Activated T-helper 2 cell treated with anti-CD3 and anti-CD28 coated beads, Interferon-gamma antibody, Interleukin-2, Interleukin-4, amounts not matched to agents 10 μg/mL and 5 μg/mL and 100 μg/mL, durations not matched to agents 14 hours and 24 hours and 36 hours (primary cell): ENCODE measurements at places on chromosomes 6 and 20. TPM values are rescaled to one million over a fixed set of nuclear protein-coding genes. Genes with fewer than 3 reads are reported as not detected.

- DNase-seq, result no peak
Observed at GRCh38 chr20:62820208-62820961, 3.5 kb downstream of the COL9A3 start.

Gene C6orf132
- total RNA-seq, result 0.09 and 0.23 TPM in 2 replicates

DNA sequence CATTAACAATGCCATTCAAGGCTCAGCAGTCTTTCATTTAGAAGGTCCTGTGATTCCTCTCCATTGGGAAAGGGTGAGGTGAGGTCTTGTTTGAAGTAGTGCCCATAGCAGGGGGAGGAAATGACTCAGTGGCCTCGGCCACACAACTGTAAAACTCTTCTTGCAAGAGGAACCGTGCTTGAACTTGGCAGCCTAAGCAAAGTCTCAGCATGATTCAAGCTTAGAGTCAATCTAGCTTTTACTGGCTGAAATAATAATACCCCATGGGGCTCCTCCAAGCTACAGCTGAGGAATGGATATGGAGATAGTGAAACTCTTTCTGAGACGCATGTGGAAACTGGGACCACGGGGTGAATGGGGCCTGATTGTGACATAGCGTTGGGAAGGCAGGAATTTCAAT is 428.2 kb downstream of the BMP2 start:
- DNase-seq, result no peak

- no peak for DNase-seq
Observed at GRCh38 chr6:168193816-168194721, 115.1 kb upstream of the FRMD1 start.

- no peak for DNase-seq
Observed at GRCh38 chr6:62519574-62519973, 233.5 kb upstream of the KHDRBS2 start.

DNA sequence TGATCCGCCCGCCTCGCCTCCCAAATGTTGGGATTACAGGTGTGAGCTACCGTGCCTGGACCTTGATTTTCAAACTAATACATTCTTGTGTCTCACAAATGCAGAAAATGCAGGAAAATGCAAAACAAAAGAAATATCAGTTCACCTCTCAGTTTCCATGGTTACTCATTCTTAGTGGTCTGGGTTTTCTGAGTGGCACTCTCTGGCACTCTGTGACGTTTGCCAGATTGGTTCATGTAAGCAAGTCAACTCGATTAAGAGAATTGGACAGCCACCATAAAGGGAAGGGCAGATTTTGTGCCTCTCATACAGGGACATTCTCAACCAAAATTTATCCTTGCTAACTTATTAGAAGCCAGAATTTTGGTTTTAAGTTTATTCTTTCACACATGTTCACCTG is 8.6 kb downstream of the CMTR1 start:
- no peak for DNase-seq

GRCh38 chr20:10519361-10520046 is 84.4 kb downstream of the SLX4IP start:
- DNase-seq, result no peak

Gene MYB
- 82.5 and 84.5 TPM in 2 replicates for total RNA-seq

Gene CYP24A1
- not detected in 2 replicates for total RNA-seq

GRCh38 chr6:161091972-161092701 is 100.6 kb downstream of the MAP3K4 start:
- DNase-seq, result no peak

- no peak for DNase-seq
Observed at GRCh38 chr6:40611912-40612311, 24.7 kb upstream of the LRFN2 start.

Gene GJA10
- total RNA-seq, result 0.11 and 0.32 TPM in 2 replicates
